Brain microvascular endothelial cell (primary cell): ENCODE measurements at places on chromosomes 1 and 21.
A peak's percentile ranks its signal among the peaks of the same experiment; 100 is the strongest.

DNA sequence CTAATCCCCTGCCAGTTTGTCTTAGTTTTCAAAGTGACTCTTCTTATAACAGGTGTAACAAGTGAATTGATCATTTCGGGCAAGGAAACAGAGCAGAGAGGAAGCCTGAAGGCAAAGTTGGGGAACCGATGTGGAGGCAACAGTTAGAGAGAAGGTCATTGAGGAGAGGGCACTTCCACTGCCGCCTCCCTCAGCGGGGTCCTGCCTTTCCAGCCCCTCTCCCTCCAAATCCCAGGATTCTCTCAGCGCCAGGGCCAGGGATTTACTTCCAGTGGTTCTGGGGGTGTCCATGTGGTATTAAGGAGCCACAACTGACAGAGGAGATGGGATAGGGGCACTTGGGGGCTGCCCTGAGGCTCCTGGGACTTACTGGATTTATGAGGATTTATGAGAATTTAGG is 39.7 kb upstream of the PDE9A start:
- no peak for DNase-seq

- no peak for DNase-seq
These were observed 66.3 kb upstream of the BMP8A start for GRCh38 chr1:39425151-39425550.

GRCh38 chr1:102546251-102546650 is 549.5 kb upstream of the OLFM3 start:
- no peak for DNase-seq

DNA sequence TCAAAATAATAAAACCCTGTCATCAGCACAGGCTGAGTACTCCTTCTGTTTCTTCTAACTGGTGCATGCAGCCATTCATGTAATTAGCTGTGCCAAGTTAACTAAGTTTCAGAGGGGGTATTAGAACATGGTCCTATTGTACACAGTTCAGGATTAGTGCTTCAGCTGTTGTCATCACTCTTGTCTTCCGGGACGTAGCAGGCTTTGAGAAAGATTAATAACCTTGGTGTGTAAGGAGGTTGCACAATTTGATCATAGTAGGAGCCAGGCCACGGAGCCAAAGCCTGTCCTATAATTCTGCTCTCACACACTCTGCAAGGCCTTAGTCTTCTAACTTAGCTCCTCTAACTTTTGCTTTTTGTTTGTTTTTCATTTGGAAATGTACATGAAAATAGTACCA is 44.7 kb downstream of the PTGFRN start:
- no peak for DNase-seq

GRCh38 chr21:27532076-27532475 is 565.2 kb upstream of the ADAMTS5 start:
- peak; percentile 63 for DNase-seq

DNA sequence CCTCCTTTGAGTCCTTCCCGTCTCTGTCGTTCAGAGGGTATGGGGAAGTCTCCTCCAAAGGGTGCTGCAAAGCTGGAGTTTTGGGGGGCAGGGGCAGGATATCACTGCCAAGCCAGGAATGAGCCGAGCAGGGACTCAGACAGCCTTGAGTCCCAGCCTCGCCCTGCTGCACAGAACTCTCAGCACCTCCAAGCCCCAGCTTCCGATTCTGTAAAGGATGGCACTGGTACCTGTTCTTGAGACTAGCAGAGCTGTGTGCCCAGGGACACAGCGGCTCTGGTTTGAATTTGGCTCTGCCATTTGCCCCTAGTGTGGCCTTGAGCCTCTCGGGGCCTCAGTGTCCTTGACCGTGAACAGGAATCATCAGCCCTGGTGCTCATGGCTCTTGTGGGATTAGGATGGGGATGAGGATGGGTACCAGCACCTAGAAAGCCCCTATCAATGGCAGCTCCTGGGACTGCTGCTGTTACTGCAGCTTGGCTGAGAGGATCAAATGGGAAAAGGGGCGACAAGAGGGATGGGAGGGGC is 1.5 kb upstream of the FBLIM1 start:
- DNase-seq, result no peak

GRCh38 chr1:201021630-201022492 is 1.7 kb downstream of the KIF21B start:
- no peak for DNase-seq

- DNase-seq, result no peak
These were observed 27.5 kb downstream of the SH3BGR start for GRCh38 chr21:39479164-39479813.

DNA sequence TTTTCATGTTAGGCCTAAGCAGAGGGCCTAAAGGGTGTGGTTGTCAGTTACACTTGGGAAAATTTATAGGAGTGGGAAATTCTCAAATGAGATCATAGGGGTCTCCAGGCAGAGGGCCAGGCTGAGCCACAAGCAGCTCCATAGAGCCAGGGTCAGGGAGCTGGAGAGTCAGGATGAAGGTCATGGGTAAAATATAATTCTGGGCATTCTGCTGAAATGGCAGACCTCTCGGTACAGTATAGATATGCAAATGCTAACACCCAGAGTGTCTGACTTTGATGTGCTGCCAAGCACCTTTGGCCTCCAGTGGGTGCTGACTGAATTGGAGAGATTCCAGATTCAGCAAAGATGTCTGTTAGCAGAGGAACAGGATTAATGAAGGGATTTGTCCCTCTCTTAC is 40.1 kb downstream of the DNM3 start:
- DNase-seq, result no peak

GRCh38 chr1:67791261-67791660 is 42.0 kb downstream of the GNG12 start:
- peak; percentile 34 for DNase-seq

GRCh38 chr1:64624808-64625207 is 120.1 kb upstream of the RAVER2 start:
- DNase-seq, result no peak

GRCh38 chr1:116574581-116575291 is 3.9 kb upstream of the CD58 start:
- DNase-seq, result peak; percentile 67

DNA sequence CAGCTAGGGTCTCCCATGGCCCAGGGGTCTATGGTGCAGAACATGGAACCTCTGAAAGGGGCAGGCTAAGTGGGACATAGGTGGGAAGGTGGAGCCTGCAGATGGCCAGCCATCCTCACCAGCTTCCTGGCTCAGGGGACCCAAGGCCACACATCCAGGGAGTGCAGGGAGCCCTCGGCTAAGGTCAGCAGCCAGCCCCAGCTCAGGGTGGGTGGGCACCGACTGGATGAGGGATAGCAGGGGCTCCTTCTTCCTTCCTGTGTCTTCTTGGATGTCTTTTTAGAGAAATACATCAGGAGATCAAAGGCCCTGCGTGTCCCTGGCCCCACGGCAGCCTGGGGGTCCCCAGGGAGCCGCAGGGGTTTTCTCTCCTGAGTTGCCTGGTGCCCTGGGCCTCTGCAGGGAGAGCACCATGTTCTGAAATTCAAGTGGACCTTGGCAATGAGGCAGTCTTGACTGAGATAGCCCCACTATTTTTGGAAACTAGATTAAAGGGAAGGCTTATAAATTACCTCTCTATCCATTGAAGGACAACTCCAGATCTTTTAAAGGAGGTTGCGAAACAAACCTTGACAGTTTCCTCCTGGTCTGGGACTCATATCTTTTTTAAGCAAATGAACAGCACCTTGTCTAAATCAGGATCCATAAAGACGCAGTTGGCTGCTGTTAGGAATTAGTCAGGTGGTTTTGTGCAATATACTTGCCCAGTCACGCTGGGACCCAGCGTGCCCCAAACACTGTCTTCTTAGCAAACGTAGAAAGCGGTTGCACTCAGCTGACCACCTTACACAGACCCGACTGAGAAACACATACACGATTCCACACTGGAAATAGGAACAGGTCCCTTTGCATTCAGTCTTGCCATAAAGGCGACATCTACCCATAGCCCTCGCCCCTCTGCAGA is 242.3 kb downstream of the TOMM20 start:
- DNase-seq, result no peak

GRCh38 chr1:155909894-155910293 is 1.3 kb downstream of the RIT1 start:
- DNase-seq, result peak; percentile 44

- DNase-seq, result no peak
These were observed 364.5 kb upstream of the DUSP10 start for GRCh38 chr1:222106377-222106776.

- no peak for DNase-seq
These were observed 103.3 kb downstream of the DIRAS3 start for GRCh38 chr1:67947114-67947513.

GRCh38 chr1:39933956-39934941 is 20.7 kb upstream of the MFSD2A start:
- DNase-seq, result peak; percentile 68

GRCh38 chr1:205294175-205294917 is 27.2 kb downstream of the NUAK2 start:
- DNase-seq, result peak; percentile 80

GRCh38 chr1:61183471-61184039 is 101.2 kb downstream of the NFIA start:
- peak; percentile 42 for DNase-seq

- no peak for DNase-seq
These were observed 3.6 kb downstream of the TUT4 start for GRCh38 chr1:52549267-52549666.

DNA sequence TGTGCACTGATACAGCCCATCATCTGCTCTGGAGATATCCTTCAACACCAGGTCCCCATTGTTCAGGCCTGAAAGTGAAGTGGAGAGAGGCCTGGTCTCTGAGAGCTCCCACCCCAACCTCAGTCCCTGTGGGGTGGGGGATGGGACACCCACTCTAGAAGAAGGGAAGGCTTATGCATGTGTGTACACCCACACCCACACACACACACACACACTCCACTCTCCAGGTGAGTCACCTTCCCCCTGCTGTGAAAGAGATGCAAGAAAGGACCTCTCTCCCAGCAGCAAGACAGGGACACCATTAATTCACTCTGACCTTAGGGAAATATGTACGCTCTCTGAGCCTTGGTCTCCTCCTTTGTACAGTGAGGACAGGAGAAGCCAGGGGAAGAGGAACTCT is 5.9 kb downstream of the VSIG8 start:
- DNase-seq, result peak; percentile 14

- no peak for DNase-seq
These were observed 101.2 kb upstream of the ERG start for GRCh38 chr21:38599381-38599975.

GRCh38 chr1:64243757-64244080 is 40.3 kb downstream of the UBE2U start:
- DNase-seq, result no peak

- no peak for DNase-seq
These were observed 184.3 kb downstream of the HIVEP3 start for GRCh38 chr1:41734201-41734970.

GRCh38 chr1:98049370-98050135 is 128.7 kb upstream of the DPYD start:
- no peak for DNase-seq

- DNase-seq, result no peak
These were observed 313.0 kb downstream of the RWDD3 start for GRCh38 chr1:95547005-95547404.
